ENCODE measurements at places on chromosomes 7 and 10.

DNA sequence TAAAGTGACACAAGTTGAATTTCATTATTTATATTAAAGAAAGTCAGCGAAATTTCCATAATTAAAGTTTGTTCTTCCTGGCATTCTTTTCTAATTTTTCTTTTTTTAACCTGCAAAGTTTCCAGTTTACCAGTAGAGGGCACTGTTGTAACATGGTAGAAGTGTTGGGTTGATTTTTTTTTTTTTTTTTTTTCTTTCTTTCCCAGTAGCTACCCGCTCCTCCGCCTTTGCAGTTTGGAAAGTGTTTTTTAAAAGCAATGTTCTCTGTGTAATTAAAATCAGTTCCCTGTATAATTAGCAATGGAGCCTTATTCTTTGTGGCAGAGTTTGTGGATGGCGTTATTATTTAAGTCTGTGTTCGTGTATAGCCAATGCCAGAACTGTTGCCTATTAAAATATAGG, 53.7 kb downstream of the TAF3 start:
- DNase-seq, result no peak

DNA sequence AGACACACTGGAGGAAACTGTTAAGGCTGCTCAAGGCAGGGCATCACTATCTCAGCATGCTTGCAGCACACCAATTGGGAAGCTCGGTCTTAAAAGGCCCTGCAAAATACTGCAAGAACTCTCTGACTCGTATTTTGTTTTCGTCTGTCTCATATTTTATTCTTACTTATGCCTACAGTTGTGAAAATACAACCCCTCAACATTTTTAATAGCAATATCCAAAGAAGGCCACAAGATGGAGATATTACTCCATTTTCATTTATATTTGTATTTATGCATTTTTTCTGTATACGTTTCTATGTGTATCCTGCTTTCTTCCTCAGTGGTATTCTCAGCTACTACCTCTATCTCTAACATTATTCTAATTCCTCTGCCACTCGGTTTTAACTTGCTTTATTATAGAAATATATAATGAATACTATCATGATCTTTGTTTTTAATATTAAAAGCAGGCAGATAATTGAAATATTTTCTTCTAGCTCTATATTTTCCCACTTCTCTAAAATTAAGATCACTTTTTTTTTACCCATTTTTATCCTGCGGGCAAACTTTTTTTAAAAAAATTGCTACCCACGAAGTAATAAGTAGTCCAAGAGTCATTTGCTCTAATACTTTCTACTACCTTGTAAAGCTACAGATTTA, 10.0 kb downstream of the DNAJC1 start:
- no peak for DNase-seq

DNA sequence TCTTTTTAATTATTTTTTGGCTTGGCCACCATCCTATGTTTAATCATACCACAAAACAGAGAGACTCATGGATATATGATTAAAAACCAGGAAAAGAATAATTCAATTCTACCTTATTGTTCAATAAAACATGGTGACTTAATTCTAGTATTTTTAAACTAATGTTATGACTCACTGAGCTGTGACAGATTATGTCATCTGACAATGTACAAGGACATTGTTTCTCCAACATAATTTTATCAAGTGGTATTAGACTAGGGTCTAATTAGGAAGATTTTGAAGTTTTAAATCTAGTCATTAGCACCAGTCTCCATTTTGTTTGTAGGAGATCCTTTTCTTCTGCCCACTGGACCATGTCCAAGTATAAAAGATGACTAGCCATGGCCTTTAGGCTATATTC, 199.3 kb upstream of the MDFIC start:
- no peak for DNase-seq

- no peak for DNase-seq
Observed at GRCh38 chr10:11921800-11922392, 98.7 kb downstream of the PROSER2 start.

- DNase-seq, result no peak
Observed at GRCh38 chr7:105261689-105262088, 127.0 kb downstream of the SRPK2 start.

DNA sequence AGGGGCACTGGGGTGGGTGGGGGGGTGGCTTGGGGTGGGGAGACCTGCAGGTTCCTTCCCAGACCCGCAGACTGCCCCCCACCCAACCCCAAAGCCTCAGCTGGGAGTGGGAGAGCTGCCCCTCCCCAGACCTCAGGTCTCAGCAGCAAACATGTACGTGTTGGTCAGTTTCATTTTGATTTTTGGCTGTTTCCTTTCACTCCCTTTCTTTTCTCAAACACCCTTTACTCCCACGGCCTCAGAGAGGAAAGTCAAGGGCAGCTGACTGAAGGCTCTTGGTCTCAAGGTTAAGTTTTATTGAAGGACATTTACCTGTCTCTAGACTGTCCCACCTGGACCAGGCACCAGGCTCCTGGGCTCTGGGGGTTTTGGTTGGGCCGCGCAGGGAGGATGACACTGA, 34.1 kb upstream of the HSPB1 start:
- no peak for DNase-seq

- no peak for DNase-seq
Observed at GRCh38 chr7:151389768-151390597, 19.9 kb downstream of the WDR86 start.

GRCh38 chr10:103692952-103693811, 162.2 kb downstream of the SH3PXD2A start:
- no peak for DNase-seq

GRCh38 chr10:129849853-129850252, 114.2 kb downstream of the EBF3 start:
- DNase-seq, result no peak

- DNase-seq, result no peak
Observed at GRCh38 chr10:120453886-120454285, 3.1 kb upstream of the PLPP4 start.

DNA sequence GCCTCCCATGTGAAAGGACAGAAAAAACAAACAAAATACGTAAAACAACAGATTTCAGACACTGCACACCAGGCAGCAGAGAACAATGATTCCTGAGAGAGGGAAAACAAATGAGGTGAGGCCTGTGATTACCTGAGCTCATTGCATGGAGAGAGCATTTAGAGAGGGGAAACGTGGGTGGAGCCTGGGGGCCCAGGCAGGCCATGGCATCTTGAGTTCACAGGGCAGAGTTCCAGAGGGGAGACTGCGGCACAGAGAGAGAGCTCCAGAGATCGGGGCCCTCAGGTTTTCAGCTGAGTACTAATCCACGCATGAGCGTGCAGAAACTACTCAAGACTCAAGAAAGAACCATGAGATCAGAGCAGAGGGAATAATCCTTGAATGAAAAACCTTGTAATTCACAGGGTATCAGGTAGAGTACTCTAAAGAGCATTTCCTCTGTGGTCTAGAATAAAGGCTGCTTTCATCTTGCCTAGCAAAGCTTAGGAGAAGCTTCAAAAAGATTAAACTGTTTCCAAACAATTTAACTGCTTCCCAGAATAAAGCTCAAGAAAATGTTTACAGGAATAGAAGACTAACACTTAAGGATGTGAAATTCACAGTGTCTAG, 46.6 kb upstream of the ARHGAP12 start:
- DNase-seq, result no peak

GRCh38 chr7:83704564-83704963, 55.6 kb upstream of the SEMA3E start:
- no peak for DNase-seq

- no peak for DNase-seq
Observed at GRCh38 chr7:105857009-105857952, 19.1 kb downstream of the ATXN7L1 start.
